D341Med (cell line): ENCODE measurements at places on chromosomes 2 and 18.

DNA sequence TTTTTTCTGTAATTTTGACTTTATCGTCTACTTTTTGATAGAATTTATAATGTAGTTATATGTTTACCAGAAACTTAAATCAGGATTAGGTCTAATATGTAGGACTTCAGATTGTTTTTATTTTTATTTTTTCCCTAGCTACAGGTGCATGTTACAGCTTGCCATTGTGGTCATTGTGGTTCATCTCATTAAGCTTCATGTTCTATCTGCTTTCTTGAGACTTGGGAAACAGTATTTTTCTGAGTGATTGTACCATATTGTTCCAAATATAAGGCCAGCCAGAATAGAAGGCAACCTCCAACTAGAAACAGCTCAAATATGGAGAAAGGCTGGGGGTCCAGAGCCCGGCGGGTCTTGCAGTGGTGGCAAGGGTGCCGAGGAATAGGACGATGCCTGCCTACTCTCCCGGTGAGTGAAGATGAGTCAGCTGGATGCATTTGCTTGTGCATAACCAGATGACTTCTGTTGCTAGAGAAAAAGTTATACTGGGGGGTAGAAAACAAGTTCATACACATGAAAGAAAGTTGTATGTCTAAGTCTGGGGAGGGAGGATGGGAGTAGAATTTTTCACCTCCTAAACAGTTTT lies 188.4 kb downstream of the CCDC85A start:
- no peak for DNase-seq

GRCh38 chr2:171084128-171084527 lies 76.6 kb downstream of the TLK1 start:
- DNase-seq, result no peak

GRCh38 chr2:96565111-96565510 lies 28.6 kb downstream of the ARID5A start:
- DNase-seq, result no peak

GRCh38 chr18:6504605-6505497 lies 90.1 kb upstream of the L3MBTL4 start:
- DNase-seq, result no peak

- no peak for DNase-seq
These were observed 106.6 kb upstream of the STON1 start for GRCh38 chr2:48423376-48423775.
